ENCODE measurements at places on chromosomes 11 and 22.

- peak; percentile 41 for DNase-seq
Measured at GRCh38 chr22:45485261-45485660, 17.4 kb upstream of the FBLN1 start.

DNA sequence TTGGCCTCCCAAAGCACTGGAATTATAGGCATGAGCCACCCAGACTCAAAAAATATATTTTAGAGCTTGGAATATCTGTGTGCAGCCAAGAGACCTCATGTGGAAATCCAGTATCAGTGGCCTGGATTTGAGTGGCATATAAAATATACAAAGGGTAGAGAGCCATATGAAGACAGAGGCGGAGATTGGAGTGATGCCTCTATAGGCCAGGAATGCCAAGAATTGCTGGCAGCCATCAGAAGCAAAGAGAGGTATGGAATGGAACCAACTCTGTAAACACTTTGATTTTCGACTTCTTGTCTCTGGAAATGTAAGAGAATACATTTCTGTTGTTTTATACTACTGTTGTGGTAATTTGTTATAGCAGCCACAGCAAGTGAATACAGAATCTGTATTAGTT, 123.0 kb downstream of the PLEKHA7 start:
- DNase-seq, result no peak

- no peak for DNase-seq
Measured at GRCh38 chr11:94922321-94923003, 50.9 kb downstream of the CWC15 start.

GRCh38 chr11:3781423-3781822, 15.9 kb downstream of the NUP98 start:
- peak; percentile 47 for DNase-seq

DNA sequence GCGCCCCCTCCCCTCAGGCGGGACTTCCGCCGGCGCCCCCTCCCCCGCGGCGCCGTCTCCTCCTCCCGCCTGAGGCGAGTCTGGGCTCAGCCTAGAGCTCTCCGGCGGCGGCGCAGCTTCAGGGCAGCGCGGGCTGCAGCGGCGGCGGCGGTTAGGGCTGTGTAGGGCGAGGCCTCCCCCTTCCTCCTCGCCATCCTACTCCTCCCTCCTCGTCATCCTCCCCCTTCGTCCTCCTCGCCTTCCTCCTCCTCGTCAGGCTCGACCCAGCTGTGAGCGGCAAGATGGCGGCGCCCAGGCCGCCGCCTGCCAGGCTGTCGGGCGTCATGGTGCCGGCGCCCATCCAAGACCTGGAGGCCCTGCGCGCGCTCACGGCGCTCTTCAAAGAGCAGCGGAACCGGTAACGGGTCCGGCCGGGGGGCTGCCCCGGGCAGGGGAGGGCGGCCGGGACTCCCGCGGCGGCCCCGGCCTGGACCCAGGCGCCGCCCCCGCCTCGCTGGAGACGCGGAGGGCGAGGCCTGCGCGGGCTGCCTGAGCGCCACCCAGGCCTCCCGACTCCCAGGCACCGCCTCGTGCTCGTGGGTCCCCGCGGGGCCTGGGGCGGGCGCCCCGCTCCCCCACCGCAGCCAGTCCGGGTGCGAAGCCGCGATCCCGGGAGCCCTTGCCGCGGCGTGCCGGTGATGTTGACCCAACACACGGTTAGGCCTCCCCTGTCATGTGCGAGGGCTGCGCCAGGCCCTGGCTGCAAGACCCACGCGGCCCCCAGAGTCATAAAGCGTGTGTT, at the start of gene ATXN10:
ATXN10 (plus strand) TSS at position 52 of the 781 bp plus-strand sequence; CDS start at position 282, 230 bp downstream.
- DNase-seq, result peak; percentile 67

Measured in choroid plexus epithelial cell (primary cell).